ENCODE measurements at places on chromosomes 2 and 18.
A peak's percentile ranks its signal among the peaks of the same experiment; 100 is the strongest.

GRCh38 chr18:38025433-38026038 lies 459.9 kb upstream of the CELF4 start:
- no peak for DNase-seq

DNA sequence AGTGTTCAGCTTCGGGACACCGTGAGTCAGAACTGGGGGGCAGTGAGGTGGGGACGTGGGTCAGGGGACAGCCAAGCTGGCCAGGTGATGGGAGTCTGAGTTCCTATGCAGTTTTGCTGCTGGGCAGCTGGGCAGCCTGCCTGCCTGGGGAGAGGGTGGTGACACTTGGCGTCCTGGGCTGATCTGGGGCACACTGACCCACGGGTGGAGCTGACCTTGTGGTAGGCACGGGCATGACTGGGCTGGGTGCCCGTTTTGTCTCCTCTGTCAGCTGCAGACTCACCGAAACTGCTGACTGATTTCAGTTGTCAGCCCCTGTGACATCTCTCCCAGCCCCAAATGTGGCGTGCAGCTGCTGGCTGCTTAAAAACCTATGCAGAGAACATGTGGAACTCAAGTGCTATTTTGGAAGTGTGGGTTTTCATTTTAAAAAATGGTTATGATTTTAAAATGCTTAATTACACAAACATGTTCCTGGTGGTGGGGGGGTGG lies 32.6 kb upstream of the E2F6 start:
- DNase-seq = peak; percentile 32

DNA sequence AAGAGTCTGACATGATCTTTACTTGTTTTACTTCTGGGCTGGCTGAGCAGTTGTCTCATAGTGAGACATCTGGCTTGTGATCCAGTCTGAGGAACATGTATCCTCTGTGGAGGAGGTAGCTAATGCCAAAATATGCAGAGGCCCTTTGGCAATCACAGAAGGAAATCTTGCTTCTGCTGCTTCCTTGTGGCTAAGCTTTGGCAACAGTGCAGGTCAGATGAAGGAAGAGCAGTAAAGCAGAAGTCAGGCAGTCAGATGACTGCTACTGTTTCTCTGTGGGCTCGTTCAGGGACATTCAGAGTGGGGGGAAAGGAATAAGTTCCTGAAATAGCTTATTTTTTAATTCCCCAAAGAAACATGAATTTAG lies 22.3 kb downstream of the DOK1 start:
- DNase-seq = no peak

DNA sequence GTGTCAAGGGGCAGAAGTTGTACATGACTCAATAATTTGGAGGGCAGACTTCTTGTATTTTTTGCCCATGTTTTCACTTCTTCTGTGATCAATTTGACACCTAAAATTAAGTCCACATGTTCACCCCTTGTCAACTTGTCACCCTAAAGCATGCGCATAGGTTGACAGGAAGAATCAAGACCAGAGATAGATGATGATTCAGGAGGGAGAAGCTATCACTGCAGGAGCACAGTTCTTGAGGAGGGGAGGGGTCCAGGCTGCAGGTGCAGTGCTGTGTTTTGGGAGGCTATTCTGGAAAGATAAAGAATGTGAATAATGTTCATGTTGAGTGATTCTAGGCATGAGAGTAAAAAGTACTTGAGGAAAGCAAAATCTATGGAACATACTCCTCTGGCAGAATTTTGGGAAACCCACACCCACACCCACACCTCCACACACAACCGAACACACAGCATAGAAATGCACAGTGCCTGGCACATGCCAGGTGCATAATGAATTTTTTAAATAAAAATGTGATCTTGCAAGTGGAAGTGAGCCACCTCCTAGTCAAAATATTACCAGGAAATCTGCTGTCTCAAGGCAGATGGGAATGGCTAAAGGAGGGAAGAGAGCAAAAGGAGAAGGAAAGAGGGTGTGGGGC lies 249.2 kb upstream of the MEX3C start:
- DNase-seq = no peak

DNA sequence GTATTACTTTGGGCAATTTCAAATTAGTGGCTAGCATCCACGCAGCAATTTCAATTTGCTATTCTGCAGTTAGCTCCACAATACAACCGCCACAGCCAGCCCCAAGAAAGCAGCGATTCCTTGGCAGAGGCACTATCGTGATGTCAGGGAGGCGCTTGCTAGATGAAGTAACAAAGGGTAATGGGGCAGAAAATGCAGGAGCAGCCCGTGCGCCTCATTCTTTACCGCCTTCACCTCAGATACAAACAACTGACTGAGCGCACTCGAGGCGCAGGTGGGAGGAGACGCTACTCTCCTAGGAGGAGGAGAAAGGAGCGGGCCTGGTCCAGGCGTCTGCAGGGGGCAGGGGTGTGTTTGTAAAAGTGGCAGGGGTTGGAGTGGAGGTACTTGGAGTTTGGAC lies 76.9 kb upstream of the ASB18 start:
- no peak for DNase-seq

DNA sequence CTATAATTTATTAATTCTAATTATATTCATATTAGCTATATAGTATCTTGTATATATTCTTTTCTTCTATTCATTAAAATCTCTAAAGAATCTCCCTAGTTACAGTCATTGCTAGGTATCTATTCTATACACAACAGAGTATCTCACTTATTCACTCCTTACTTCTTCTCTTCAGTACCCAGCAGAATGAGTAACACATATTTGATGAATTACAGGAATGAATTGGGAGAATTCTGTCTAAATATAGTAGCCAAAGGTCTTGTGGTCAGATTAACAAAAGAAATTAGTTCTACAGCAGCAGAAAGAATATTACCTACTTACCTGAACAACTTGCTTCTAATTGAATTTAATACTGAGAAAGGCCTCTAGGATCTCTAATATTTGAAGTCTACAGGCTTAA lies 758.0 kb upstream of the ZEB2 start:
- DNase-seq = no peak

GRCh38 chr2:240452462-240453256 lies 17.2 kb downstream of the GPC1 start:
- peak; percentile 62 for DNase-seq

GRCh38 chr2:102112271-102112670 lies 30.3 kb upstream of the IL1R1 start:
- no peak for DNase-seq

- no peak for DNase-seq
These were observed 313.0 kb downstream of the CDH2 start for GRCh38 chr18:27863780-27864430.

DNA sequence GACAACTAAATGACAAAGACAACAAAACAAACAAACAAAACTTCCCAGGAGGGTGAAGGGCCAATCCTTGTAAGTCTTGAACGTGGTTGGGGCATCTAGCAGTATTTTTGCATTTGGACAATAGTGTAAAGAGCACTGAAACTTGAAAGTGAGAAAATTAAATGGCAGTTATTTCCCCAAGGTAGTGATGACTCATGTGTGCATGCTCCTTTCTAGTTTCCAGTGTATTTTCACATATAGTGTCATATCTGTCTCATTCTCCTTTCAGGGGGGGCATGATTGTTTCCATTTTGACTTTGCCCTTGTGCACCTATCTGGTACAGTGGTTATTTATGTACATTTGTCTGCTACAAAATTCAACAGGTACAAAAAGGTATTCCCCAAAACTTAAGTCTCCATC lies 39.5 kb downstream of the CERS6 start:
- no peak for DNase-seq

DNA sequence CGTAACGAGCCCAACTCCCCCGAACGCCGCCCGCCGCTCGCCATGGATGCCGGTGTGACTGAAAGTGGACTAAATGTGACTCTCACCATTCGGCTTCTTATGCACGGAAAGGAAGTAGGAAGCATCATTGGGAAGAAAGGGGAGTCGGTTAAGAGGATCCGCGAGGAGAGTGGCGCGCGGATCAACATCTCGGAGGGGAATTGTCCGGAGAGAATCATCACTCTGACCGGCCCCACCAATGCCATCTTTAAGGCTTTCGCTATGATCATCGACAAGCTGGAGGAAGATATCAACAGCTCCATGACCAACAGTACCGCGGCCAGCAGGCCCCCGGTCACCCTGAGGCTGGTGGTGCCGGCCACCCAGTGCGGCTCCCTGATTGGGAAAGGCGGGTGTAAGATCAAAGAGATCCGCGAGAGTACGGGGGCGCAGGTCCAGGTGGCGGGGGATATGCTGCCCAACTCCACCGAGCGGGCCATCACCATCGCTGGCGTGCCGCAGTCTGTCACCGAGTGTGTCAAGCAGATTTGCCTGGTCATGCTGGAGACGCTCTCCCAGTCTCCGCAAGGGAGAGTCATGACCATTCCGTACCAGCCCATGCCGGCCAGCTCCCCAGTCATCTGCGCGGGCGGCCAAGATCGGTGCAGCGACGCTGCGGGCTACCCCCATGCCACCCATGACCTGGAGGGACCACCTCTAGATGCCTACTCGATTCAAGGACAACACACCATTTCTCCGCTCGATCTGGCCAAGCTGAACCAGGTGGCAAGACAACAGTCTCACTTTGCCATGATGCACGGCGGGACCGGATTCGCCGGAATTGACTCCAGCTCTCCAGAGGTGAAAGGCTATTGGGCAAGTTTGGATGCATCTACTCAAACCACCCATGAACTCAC lies 673 bp downstream of the PCBP1 start:
- DNase-seq = peak; percentile 31

DNA sequence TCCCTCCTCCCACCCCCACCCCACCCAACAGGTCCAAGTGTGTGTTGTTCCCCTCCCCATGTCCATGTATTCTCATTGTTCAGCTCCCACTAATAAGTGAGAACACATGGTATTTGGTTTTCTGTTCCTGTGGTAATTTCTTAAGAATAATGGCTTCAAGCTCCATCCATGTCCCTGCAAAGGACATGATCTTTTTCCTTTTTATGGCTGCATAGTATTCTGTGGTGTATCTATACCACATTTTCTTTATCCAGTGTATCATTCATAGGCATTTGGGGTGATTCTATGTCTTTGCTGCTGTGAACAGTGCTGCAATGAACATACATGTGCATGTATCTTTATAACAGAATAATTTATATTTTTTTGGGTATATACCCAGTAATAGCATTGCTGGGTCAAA lies 12.3 kb upstream of the ASAP2 start:
- DNase-seq = no peak

DNA sequence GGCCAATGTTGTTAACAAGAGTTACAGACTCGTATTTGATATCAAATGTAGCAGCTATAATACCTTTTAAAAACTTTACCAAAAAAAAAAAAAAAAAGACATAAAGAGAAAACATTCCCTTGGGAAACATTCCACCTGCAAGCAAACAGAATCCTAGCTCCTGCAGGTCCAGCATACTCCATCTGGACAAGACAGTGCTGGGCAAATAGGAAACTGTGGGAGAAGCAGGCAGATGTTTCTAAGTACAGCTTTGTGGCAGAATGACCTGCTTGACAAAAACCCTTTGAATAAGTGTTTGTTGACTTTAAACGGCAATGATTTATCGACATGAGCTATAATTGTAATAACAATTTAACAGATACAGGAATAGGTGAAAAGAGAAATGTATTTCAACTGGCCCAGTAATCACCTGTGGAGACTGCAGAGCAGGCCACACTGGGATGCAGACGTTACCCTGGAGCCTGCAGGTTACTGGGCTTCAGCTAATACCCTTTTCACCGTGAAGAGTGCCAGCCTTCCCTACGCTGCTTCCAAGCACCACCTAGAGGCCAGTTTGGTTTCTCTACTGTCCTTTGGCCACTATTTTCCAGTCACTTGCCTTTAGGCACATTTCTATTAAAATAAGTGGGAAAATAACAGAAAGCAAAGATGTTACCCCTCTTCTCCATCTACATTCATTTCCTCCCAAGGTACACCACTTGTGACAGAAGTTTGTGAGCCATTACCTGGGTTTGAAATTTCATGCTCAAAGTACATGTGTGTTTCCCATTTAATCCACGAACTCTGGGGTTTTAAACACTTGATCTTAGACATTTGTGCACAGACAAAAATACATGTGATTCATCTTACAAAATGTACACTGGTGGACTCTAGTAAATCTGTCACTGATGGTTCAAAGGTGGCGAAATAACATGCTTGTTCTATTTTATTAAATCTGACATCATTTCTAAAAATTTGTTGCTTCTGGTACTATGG lies 96.9 kb upstream of the ZNF397 start:
- DNase-seq = peak; percentile 26

- no peak for DNase-seq
These were observed 46.0 kb upstream of the SEC11C start for GRCh38 chr18:59093668-59094067.

- no peak for DNase-seq
These were observed 10.1 kb upstream of the SANBR start for GRCh38 chr2:61055557-61055956.

DNA sequence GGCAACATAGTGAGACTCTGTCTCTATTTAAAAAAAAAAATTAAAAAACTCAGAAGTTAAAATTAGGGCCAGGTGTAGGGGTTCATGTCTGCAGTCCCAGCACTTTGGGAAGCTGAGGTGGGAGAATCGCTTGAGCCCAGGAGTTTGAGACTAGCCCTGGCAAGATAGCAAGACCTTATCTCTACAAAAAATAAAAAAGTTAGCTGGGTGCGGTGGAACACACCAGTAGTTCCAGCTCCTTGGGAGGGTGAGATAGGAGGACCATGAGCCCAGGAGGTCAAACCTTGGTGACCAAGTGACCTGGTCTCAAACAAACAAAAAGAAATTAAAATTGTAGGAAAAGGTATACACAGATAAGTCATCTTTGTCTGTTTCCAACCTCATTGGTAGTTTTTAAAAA lies 11.3 kb downstream of the TTLL4 start:
- DNase-seq = no peak

DNA sequence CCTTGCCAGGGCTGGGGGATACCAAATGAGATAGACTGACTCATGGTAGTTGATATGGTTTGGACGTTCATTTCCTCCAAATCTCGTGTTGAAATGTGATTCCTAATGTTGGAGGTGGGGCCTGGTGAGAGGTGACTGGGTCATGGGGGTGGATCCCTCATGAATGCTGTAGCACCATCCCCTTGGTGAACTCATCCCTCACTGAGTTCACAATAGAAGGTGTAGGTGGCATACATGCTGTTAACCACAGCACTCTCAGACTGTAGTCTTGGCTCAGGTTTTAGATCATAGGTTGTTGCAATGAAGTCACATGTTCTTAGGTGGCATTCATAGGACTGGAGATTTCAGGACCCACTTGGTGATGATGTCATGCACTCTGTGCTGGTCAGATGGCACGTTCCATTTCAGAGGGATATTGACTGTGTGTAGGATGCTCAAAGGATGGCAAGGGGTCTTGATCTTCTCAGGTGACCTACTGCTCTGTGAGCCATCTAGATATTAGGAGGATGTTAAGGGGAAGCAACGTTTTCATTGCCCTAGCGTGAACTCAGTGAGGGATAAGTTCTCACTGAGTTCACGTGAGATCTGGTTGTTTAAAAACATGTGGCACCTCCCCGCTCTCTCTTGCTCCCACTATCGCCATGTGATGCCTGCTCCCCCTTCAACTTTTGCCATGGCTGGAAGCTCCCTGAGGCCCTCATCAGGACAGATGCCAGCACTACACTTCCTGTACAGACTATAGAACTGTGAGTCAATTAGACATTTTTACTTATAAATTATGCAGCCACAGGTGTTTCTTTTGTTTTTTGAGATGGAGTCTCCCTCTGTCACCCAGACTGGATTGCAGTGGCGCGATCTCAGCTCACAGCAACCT lies 73.8 kb upstream of the ACAA2 start:
- no peak for DNase-seq
